ENCODE measurements at places on chromosomes 6 and 20.

DNA sequence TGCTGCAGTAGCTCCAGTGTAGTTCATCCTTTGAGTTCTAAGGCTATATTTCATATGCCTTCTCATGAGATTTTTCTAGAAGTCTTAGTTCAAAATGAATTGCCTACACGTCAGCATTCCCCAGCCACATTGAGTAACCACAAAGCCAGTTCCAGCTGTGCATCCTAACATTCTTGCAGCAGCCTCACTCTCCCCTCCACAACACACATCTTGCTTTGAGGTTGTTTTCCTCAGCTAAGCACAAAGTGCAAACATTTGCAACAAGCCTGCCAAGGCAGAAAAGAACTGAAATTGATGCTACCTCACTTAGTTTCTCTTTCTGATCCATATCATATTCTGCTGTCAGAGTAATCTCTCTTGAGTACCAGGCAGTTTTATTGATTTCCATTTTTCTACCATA, 160.7 kb upstream of the KCNQ5 start:
- DNase-seq: no peak

GRCh38 chr6:93515736-93516135, 96.4 kb upstream of the EPHA7 start:
- no peak for DNase-seq

- no peak for DNase-seq
These were observed 140.4 kb upstream of the AFDN start for GRCh38 chr6:167686204-167686893.

DNA sequence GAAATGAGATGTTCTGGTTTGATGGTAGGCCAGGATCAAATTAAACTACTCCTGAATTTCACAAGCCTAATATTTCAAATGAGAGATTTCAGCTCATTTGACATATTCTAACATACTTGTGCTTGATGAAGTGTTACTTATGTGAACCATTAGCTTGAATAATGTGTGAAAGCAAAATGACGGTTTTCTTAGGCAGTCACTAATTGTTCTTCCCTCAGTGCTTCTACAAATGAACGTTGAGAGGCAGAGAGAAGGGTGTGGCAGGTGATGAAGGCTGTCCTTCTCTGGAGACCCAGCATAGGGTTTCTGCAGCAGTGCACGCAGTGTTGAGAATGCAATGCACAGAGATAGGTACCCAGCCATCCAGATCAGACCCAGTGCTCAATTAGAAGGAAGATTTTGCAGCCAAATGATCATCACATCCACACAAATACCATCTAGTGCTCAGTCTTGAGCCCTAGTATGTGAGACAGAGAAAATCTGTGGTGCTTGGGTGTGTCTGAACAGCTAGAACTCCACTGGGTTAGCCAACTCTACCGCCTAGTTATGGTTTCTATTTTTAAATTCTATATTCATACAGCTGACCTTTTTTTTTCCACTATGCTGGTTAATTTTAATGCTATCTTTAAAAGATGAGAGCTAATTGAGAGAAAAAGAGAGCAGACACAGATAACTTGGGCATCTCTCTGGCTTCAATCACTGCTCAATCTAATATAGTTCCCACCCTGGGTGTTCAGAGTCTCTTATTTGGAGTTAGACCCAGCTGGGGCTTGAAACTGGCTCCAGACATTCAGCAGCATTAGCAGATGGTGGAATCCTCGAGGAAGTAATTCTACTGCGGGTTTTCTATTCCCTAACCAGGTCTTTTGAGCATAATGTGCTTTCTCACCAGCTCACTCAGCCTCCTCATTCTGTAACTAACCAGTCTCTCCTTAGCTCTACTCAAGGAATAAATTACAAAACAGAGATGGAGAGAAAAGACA, 4.4 kb upstream of the MYLIP start:
- no peak for DNase-seq

DNA sequence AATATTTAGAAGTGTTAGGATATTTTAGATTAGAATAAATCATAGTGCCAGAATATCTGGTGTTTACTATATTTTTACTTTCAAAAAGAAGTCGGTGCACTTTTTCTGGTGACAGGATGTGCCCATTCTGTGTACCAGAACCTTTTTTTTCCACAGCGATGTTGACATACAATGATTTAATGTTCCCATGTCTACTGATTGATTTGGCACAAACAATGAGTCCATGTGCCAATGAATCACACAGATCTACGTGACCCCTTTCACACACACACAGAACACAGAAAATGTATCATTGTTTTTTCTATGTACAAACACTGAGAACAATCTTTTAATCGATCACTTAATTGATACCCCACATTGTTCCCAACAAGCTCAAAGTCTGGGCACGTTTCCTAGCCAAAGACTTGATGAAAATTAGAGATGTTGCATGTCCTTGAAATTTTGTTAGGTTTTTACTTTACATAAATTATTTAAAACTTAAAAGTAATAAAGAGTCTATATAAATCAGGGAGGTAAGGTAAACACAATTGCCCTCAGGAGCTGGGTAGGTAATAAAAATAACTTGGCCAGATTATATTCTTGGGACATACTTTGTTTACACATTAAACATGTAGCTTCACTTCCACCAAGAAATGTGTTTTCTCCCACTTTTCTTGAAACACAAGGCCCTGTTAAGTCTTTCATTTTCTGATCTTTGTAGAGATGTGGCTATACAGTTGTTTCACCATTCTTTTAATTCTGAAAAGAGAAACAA, 36.4 kb upstream of the SOX4 start:
- no peak for DNase-seq

- no peak for DNase-seq
These were observed 77.1 kb upstream of the EMILIN3 start for GRCh38 chr20:41443691-41444090.

GRCh38 chr6:13331516-13332348, 3.4 kb upstream of the TBC1D7 start:
- no peak for DNase-seq

- no peak for DNase-seq
These were observed 9.6 kb downstream of the JARID2 start for GRCh38 chr6:15255481-15255880.

DNA sequence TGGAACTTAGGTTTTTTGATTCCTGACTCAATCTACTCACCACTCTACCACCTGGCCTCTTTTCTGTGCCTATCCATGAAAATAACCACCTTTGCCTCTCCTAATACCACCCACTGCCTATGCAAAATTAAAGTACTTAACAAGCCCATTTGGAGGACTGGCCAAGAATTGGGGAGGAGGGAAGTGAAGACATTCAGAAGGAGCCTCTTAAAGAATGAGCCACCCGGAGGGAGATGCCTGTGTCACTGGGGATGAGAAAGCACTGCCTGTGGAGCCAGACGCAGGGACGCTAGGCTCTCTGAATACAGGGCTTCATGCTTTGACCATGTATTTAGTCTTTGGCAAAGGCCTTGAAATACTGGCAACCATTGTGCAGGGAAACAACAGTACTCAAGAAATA, 40.0 kb upstream of the MRPS10 start:
- DNase-seq: no peak

DNA sequence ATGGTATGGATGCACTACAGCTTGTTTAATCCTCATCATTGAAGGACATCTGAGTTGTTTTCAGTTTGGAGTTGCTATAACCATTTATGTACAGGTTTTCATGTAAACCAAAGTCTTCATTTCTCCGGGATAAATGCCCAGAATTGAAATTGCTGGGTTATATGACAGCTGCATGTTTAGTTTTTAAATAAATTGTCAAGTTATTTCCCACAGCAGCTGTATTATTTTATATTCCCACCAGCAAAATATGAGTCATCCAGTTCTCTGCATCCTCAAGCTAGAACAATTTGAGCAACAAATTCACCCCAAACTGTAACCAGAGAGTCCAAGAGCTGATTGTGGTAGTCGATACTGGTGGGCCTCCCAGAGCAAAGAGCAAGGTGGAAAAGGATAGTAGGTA, 161.0 kb upstream of the PRND start:
- no peak for DNase-seq

DNA sequence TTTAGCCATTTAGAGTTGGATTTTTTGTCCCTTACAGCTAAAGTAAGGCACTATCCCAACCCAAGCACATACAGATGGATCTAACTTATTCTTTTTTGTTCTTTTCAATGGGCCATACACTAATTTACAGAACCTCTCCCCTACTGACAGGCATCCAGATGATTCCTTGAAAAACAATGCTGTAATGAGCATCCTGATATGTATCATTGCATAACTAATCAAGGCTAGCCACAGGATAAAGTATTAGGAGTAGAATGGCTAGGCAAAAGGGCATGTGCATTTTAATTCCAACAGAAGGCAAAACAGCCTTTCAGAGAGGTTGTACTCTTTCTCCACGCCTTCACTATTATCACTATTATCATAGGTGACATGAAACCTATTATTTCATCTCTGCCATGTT, 54.1 kb downstream of the ELOVL5 start:
- DNase-seq: no peak

DNA sequence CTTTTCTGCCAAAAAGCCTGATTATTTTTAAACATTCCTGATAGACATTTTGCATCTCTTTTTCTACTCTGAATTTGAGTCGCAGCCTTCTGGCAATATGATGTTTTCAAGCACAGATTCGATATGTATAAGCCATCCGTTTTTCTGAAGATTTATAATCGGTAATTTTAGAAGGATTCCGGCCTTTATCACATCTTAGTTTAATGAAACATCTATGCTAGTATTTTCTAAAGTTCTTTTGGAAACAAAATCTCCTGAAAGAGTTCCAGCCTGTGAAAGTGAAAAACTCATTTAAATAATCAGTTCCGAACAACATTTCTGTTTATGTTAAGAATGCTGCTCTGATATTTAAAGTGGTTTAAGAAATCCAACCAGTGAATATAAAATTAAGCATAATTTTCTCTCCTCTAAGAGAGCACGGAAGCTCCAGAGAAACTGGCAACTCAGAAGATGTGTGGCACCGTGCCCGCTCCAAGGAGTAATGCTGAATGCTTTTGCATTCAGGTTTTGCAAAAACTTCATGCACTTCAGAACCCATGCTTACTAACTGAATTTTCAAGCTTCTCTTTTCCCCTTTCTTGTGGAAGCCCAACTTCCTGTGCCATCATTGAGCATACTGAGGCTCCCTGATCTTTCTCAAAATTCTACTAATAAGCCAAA, 20.7 kb downstream of the NDUFAF4 start:
- DNase-seq: no peak

DNA sequence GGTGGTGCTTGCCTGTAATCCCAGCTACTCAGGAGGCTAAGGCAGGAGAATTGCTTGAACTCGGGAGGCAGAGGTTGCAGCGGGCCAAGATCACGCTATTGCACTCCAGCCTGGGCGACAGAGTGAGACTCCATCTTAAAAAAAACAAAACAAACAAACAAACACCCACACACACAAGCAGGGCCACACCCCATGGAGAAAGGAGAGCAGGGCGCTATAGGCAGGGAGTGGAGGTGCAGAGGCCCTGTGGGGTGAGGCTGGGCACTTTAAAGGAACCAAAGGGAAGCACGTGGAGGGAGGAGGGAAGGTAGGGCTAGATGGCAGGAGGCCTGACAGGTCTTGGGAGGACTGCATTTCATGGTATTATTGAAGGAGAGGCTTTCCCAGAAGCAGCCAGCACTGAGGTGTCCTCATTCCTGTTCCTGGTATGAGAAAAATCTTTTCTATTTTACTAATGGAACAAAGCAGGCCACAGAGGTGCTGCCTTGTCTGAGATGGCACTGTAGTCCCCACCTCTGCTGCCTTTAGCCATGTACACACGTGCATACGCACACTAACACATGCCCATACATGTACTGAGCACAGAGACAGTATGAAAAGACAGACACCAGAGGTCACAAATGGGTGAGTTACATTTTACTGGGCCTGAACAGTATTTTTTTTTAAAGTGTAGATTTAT, 44.0 kb downstream of the BCAS4 start:
- DNase-seq: no peak

DNA sequence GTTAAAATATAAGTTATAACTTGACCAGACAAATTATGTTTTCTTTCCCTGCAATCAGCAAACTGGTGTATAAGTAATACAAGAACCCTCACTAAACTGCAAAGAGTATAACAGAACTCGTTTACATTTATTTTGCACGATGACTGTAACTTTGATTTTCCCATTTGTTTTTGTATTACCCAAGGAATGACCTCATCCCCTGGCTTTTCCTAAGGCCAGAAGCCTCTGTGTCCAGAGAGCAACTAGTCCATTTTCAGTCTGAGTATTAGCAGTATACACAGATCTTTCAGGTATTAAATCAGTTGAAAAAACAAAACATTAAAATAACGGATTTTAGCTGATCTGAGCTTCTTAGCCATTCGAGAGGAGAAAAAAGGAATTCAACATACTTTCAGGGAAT, 17.2 kb downstream of the COL19A1 start:
- no peak for DNase-seq

DNA sequence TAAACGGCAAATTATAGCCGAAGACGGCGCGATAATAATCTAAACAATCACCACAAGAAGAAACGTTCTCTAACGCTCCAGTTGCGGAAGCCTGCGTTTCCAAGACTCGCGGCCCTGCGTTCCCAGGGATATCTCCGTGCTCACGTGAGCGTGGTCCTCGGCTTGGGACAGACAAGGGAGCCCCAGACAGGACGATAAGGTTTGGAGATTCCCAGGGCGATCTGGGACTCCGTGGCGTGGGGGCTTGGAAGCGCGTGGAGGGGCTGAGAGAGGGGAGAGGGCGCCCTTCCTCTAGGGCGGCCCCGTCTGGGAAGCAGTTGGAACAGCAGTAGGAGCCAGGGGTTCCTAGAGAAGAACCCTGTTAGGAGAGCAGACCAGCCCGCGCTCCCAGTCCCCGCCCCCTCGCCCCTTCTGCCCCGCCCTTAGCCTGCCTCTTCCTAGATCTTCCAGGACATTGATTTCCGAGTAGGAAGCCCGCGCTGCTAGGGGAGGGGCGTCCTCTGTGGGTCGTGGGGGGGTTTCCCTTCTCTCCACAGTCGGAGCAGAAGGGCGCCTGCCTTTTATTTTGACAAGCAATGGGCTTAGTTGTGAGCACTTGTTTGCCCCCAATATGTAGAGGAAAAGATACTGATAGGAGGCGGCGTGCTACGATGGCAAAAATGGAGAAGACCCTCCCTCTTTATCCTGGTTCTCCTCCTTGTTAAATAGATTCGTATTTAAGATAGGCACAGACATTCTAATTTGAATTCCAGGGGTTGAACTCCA, 10.6 kb downstream of the NRN1 start:
- DNase-seq: no peak

- no peak for DNase-seq
These were observed 176.7 kb downstream of the REV3L start for GRCh38 chr6:111306104-111306888.

DNA sequence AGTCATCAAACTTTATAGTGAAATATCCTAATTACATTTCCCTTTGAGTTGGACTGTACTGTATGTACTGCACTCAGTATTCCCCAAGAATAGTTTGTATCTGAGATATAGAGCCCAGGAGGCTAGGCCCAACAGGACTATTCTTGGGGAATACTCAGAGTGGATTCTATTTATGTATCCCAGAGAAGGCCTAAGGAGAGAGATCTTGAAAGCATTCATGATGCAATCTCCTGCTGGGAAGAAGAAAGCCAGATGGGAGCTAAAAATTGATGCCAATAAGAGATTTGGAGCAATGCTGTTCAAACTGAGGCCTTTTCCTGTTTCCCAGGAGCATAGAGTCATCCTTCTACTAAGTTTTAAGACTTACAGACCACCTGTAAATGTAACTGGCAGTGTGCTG, 452.1 kb upstream of the PLCB4 start:
- DNase-seq: no peak

- no peak for DNase-seq
These were observed 466.9 kb downstream of the CD83 start for GRCh38 chr6:14584450-14584849.

All from stimulated activated CD8-positive, alpha-beta memory T cell treated with anti-CD3 and anti-CD28 coated beads, Interleukin-12 subunit alpha, Interleukin-12 subunit beta, amount 100 ng/mL, for 4 hours (primary cell).